ENCODE measurements at places on chromosomes 12 and 14.

DNA sequence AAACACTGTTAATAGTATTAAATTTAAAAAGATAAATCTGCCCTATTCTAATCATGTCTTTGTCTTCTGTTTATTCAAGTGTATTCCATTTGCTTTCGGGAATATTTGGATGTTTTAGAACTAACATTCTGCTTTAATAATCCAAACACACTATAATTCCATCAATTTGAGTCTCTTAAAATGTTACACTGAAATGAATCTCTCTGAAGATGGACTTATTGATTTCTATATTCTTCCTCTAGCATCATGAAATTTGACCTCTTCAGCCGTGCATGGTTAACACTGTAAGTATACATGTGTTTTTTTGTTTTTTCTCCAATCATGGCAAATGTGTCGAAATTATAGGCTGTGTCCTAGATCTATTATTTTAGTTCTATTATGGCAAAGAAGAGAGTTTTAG, 339.2 kb downstream of the ACSS3 start:
- DNase-seq = no peak

DNA sequence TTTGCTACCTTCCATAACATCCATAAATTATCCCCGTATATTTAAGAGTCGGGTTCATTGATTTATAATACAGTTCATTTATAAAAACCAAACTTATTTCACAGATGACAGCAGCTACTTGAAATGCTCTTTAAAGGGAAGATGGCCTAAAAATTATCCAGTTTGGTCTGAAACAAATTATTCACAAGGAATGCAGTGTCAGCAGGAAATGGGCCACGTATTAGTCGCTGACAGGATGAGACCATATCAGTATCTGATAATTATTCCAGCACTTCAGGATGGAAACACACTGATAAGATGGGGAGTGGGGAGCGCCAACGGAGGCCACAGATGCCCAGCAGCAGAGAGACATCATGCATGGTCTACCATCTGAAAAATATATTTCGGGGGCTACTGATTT, 60.5 kb upstream of the TMEM132D start:
- DNase-seq = no peak

- no peak for DNase-seq
Measured at GRCh38 chr12:85580562-85581168, 255.5 kb downstream of the RASSF9 start.

DNA sequence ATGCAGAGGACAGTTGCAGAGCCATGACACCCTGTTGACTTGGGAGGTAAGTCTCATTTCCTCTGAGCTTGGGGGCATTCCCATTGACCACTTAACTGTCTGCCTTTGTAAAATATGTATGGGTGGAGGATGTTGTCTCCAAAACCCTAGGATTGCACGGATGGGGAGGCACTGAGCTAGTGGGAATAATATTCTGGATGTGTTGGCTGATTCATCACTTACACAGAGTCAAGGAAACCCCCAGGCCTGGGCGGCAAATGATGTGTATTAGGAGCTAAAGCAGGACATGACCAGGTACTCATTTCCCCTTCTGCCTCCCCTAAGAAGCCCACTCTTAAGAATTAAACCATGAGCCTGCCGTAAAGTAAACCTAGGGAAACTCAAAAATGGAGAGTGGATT, 319.4 kb downstream of the VRK1 start:
- no peak for DNase-seq

Data from CD4-positive, alpha-beta T cell treated with Interleukin-4 for 1 hour (primary cell).